ENCODE measurements at places on chromosomes 11 and 22.

GRCh38 chr11:78265326-78265725 lies 76.6 kb downstream of the USP35 start:
- DNase-seq: no peak

DNA sequence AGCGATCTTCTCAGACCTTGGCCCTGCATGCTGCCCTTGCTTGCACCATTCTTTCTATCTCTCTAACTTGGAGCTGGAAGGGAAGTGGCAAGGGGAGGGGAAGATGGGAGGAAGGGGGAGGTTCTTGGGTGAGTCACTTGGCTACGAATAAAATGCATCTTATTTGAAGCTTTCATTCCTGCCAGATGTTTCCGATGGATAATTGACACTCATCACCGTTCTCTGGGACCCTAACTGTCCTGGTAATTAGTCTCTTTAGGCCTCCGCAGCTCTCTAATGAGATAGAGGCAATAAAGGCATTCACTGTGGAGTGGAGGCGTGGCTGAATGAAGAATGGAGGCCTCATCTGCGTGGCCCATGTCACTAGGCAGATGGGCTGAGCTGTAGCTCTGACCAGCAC lies 960.1 kb downstream of the NTM start:
- DNase-seq: no peak

DNA sequence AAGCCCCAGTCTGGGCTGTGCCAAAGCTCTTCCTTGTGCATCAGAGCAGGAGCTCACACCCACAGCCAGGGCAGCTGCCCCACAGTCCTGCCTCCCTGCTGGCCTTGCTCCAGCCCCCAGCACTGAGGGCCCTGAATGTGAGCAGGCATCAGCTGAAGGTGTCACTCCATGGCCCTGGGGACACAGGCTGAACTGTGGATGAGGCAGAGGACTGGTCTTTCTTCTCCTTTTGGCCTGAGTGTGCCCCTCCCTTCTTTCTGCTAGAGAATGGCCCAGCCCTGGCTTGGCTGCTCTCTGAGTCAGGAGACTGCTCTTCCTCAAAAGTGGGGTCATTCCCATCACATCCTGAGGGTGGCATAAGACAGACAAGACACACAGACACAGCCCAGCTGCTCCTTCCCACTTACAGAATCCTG lies 16.2 kb downstream of the OTOG start:
- DNase-seq: no peak

- peak; percentile 46 for DNase-seq
These were observed at the start of gene PHLDA2 for GRCh38 chr11:2928605-2929530. Gene PHLDA2 (minus strand): TSS chr11:2929420. CDS start chr11:2929364, 56 bp downstream.

- DNase-seq: no peak
These were observed 5.0 kb downstream of the MPZL2 start for GRCh38 chr11:118259138-118259537.

DNA sequence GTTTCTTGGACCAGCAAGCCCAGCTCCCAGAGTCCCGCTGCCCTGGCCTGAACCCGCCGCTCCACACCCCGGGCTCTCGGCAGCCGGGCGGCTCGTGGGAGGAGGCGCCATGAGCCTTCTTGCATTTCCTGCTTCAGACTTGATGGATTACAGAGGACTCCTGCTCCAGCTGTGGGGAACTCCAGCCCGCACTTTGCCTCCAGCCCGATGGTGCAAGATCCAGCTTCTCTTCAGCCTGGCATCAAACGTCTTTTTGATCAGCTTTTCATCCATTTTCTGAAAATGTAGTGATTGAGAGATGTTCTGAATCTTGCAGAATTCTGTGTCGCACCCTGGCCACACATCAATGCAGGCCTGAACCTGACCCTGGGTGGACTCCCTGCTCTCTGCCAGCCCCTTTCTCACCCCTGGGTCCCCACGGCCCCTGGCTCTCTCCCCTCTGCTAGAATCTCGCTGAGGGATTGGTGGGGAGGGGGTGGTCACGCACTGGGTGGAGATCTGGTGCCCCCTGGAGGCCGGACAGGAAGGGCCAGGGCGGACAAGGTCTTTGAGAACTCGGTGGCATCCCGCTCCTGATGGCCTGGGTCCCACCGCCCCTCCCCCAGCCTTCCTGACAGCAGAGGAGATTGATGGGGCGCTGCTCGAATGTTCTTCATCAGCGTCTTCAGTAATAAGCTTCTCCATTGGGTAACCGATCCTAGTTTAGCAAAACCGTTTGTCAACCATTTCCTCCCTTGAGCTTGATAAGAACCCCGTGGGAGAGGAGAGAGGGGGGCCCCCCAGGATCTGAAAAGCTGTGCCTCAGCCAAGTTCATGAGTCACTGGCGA lies 12.1 kb upstream of the NFAM1 start:
- DNase-seq: peak; percentile 87

DNA sequence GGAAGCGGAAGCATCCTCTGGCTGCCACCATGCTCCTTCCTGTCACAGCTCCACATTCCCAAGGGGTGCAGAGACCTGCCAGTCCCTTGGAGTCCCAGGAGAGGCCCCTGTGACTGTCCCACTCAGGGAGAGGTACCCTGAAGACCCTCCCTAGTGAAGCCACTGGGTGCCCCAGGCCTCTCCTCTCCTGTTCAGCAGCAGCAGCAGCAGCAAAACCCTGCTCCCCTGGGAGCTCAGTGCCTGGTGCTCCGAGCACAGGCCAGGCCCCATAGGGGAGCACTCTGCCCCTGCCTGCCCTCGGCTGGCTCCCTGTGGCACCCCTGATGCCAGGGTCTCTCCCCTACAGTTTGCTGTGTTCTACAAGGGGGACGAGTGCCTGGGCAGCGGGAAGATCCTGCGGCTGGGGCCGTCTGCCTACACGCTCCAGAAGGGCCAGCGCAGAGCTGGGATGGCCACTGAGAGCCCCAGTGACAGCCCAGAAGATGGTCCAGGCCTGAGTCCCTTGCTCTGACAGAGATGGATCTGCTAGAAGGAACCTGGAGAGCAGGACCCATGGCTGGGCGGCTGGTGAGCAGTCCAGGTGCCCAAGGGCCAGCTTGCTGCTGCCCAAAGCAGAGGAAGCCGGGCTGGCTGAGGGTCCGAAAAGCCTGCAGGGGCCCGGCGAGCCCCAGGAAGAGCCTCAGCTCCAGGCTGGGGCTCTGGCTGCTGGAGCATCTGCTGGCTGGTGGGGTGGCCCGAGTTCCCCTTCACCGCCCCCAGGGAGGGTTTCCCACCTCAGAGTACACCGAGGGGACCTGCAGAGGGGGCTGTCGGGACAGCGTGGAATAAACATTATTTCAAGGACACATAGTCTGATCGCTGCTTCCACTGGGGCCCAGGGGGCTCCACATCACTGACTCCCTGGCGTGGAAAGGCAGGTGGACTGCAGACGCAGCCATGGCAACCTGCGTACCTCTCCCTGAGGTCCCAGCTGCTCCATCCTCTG lies 21.3 kb downstream of the TRMU start:
- no peak for DNase-seq

GRCh38 chr11:99739464-99740089 lies 718.8 kb downstream of the CNTN5 start:
- DNase-seq: no peak

DNA sequence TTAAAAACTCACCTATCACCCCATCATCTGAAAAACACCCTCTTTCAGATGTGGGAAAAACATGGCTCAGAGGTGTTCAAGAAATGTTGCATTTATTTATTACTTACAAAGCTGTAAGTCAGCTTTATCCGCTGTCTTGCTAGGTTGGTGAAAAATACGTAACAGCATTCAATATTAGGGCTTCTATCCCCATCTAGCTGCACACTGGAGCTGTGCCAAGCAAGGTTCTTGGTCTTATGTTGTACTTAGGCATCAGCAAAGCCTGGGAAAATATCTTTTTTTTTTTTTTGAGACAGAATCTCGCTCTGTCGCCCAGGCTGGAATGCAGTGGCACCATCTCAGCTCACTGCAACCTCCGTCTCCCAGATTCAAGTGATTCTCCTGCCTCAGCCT lies 7.5 kb downstream of the SERPING1 start:
- no peak for DNase-seq

- no peak for DNase-seq
These were observed 41.2 kb upstream of the CSNK2A3 start for GRCh38 chr11:11394241-11394640.

DNA sequence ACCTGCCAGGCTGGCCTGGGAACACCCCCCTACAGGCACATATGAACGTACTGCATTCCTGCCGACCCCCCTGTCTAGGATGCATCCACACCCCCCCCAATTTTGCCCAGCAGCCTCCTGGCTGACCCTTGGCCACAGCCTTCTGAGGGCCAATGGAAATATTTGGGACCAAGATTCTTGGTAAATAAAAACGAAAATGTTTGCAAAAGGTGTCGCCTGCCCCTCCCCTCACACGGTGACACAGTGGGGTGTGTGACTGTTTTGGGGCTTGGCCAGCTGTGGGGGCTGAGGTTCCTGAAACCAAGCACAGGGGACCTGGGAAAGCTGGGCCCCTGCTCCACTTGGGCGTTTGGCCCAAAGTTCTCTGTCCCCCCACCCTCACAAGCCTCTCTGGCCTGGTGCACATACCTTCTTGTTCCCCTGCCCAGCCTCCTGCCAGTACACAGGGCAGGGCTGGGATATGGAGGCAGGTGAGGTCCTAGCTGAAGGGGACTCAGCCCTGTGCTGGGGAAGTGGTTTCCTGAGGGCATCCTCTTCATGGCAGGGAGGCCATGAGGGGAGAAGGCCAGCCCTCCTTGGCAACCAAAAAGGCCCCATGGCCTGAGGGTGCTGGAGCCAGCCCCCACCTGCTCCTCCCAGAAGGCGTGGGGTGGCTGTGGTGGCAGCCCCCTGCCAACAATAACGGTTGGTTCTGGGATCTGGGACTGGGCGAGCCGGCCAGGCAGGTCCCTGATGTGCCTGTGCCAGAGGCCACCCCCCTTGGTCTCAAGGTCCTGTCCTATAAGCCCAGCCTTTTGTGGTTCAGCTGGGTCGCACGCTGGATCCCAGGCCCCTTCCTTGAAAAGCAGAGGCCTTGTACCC lies 2.1 kb upstream of the CRACR2B start:
- no peak for DNase-seq

DNA sequence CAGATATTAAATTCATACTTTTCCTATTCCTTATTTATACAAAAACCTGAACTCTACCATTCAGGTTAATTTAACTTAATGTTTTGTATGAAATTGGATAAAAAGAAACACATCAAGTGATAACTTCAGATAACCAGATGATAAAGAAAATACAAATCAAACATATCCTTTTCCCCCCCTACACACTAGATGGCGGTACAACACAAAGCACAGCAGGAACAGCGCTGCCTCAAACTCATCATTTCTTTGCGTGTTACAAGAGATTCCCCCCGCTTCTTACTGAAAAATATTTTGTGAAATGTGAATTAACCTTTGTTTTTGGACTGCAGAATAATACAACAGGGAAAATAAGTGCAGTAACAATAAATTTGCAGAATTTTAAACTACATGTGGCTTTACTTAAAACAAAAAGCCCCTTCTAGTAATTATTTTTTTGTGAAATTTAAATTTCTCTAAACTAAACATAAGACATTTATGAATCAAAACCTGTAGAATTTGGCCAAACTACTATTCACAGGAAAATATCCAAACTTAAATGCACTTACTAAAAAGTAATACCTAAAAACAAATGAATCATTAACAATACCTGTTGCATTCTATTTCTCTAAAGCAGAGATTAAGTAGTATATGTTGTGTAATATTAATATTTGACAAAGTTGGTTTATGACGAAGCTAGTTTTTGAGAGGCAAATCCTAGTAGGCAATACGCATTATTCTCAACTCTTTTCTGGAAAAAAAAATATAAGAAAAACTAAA lies 74.4 kb downstream of the ARHGAP32 start:
- DNase-seq: no peak

DNA sequence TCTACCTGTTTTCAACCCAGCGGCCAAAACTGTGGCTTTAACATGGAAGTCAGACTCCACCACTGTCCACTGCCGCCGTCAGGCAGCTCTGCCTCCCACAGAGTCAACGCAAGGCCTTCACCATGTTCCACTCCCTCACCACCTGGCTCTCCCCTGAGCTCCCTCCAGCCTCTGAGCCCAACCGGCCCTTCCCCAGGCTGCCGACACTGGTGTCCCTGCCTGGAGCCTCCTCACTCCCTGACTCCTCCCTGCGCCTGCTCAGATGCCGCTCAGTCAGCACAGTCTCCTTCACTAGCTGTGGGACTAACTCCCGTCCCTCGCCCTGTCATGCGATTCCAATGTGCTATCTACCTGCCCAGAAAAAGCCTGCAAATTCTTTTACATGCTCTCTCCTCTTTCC lies 16.3 kb downstream of the SULT4A1 start:
- DNase-seq: no peak

DNA sequence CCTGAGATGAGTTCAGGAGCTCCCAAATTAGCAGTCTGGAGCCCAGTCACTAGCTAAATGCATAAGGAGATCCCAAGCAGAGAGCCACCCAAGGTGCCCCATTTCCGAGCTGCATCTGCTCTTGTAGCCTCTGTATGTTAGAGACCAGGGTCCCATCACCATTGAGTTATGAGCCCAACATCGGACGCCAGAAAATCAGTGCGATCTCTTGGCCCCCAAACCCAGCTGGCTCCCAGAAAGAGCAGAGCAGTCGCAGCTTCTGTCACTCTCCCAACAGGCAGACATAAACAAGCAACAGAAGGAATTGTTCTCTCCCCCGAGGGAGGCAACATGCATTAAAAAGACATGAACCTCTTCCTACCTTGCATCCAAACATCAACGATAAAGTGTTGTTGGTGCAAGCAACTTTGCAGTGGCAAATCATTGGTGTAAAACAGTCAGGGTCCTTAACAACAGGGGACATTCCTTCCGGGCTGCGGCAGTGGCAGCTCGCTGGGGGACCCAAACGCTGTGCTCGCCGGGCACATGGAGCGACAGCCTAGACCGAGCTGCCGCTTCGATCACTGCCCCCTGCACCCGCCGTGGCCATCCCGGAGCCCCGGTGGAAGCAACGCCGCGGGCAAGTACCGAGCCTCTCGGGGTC lies 907.1 kb downstream of the DLG2 start:
- no peak for DNase-seq

- no peak for DNase-seq
These were observed 27.3 kb upstream of the ELF5 start for GRCh38 chr11:34540870-34541269.

- no peak for DNase-seq
These were observed 36.7 kb downstream of the NCAM1 start for GRCh38 chr11:112997857-112998466.

- no peak for DNase-seq
These were observed 7.0 kb downstream of the FXYD2 start for GRCh38 chr11:117817368-117818040.

GRCh38 chr11:43825217-43825816 lies 55.3 kb upstream of the ALKBH3 start:
- no peak for DNase-seq

DNA sequence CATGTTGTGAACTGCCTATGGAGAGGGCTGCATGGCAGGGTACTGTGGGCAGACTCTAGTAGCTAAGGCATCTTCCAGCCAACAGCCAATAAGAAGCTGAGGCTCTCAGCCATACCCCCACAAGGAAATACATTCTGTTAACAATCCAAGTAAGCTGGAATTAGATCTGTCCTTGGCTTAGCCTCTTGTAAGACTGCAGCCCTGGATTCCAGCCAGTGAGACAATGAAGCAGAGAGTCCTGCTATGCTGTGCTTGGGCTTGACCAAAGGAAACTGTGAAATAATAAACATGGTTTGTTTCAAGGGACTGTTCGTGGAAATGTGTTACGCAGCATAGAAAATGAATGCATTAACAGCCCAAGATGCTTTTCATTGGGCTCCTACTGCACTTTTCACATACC lies 1097.4 kb upstream of the CCDC90B start:
- no peak for DNase-seq
